ENCODE measurements at places on chromosomes 5 and 9.

DNA sequence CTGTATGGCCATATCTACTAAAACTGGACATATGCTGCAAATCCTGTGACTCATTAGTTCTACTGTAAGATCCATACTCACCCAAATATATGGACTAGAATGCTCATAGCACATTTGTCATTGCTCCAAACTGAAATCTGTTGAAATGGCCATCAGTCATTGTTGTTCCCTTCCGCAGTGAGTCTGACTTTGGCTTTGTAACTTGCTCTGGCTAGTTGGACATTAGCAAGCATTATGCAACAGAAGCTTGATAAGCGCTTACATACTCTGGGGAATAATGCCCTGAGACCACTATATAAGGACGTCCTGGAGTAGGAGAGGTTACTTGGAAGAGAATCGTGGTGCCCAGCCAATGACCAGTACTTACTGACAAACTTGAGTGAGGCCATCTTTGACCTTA, 9.0 kb downstream of the KIAA1958 start:
- no peak for DNase-seq

GRCh38 chr5:133663397-133664054, 51.2 kb upstream of the FSTL4 start:
- DNase-seq: no peak

- DNase-seq: peak; percentile 13
Measured at GRCh38 chr5:107570805-107571531, 99.8 kb downstream of the EFNA5 start.

- no peak for DNase-seq
Measured at GRCh38 chr5:77867914-77868313, 91.8 kb upstream of the TBCA start.

GRCh38 chr9:36136894-36137391, 410 bp downstream of the GLIPR2 start:
- no peak for DNase-seq

DNA sequence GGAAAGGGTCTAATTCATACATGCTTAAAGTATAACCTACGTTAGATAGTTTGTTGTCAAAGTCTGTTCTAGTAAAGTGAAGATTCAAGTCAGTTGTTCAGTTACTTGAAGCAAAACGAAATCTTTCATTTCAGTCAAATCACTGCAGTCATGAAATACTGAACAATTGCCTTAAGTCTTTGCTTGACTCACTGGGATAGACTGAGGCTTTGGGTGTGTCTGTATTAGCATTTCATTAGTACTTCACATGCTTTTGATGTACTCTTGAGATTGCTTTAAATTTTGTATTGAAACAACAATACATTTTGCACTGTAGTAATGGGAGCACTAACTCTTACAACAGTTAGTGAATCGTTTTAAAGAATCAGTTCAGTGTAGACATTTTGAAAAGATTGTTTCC, 4.0 kb upstream of the CMYA5 start:
- no peak for DNase-seq

DNA sequence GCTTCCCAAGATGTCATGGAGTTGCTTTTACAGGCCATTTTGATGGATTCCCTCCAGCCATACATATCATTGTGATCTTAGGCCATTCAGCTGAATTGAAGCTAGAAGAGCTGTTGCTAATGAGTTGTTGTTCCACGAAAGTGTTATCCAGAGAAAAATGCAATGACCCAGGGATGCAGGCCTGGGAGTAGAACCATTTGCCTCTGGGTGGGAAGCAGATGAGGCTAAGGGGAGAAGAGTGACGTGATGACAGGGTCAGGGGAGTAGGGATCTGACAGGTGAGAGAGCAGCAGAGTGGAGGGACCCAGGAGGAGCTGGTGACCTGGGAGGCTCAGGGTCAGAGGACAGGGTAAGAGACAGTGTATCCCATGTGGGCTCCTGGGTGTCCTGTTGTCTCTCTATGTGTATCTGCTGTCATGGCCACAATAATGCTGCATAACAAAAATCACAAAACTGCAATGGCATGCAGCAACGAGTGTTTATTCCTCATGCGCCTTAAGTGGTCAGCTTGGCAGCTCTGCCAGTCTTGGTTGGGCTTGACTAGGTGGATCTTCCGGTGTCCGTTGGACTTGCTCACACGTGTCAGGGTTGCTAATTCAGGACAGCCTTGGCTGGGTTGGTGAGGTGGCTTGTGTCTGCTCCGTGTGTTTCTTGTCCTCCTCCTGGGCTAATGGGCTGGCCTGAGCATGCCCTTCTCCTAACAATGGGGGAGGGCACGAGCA, 90.6 kb downstream of the LIFR start:
- no peak for DNase-seq

DNA sequence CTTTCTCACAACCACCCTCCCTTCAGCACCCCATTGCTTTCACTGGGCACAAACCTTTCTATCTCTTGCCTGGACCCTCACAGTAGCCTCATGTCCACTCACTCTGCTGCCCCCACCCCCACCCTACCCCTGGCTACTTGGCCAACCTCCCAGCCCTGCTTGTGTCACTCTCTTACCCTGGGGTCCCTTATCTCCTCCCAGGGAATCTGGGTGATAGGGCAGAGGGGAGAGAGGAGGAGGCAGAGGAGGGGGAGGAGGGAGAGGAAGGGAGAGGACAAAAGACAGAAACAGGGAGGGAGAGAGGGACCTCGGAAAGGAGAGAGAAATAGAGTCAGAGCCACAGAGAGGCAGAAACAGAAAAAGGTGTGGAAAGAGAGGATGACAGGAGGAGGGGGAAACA, 25.0 kb upstream of the KIF12 start:
- DNase-seq: no peak

GRCh38 chr9:103431809-103432208, 436.7 kb downstream of the CYLC2 start:
- no peak for DNase-seq

GRCh38 chr5:168357876-168358275, 66.4 kb downstream of the WWC1 start:
- no peak for DNase-seq

DNA sequence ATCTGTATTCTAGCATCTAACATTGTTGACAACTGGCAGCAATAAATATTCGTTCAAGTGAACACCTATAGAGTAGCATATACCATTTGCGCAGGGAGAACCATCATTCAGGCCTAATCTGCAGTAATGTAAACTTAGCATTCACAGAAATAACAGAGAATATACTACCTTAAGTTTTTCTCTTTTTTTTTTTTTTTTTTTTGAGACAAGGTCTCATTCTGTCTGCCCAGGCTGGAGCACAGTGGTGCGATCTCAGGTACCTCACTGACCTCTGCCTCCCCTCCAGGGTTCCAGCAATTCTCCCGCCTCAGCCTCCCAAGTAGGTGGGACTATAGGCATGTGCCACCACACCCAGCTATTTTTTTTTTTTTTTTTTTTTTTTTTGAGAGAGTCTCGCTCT, 12.1 kb downstream of the UBAP2 start:
- no peak for DNase-seq

- no peak for DNase-seq
Measured at GRCh38 chr9:19342947-19343346, 37.1 kb downstream of the RPS6 start.

DNA sequence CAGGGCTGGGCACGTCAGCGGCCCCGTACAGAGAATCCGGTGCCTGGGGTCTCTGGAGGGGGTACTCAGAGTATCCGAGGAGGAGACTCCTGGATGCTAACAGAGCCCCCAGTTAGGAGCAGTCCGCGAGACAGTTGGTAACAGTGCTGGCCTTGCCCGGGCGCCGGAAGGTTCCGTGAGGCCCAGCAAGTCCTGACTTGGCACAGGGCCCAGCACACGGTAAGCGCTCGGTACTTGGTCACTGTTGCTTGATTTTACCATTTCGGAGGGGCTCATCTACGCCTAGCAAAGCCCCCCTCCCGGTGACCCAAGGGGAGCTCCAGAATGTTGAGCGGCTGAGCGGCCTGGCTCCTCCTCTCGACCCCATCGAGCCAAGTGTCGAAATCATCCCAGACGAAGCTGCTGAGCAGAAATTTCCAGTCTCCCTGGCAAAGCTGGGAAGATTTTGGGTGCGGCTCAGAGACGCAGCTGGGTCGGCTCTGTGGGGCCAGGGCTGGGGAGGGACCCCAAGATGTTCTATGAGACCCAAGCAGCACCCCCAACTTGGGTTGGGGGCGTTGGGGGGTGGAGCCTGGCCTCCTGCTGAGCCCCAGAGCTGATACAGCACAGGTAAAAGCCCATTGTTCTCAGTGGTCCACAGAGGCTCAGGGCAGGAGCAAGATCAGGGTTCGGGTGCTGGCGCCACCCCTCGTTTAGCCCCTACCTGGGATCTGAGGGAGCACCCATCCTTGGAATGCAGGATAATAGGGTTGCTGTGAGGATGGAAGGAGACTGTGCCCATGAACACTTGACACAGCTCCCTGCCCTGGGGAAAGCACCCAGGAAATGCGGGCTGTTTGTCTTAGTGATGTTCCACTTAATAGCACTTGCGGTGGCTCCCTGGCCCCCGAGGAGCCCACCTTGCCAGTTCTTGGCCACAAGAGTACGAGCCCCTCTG, 137.2 kb downstream of the C9orf50 start:
- peak; percentile 37 for DNase-seq

DNA sequence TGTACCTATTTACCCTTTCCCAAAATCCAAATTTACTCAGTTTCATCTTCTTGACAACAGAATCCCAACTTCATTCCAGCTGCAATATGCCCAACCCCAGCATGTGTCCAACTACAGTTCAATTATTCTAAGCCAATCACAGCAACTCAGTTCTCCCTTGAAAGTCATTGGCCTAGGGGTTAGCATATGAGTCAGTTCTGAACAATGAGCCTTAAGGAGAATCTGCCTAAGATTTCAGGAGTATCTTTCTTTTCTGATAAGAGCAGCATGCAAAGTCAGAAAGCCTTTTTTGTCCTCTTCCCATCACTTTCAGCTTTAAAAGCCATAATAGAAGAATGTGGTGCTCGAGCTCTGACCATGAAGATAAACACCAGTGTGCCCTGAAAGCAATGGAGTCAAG, 44.4 kb upstream of the RASGRF2 start:
- DNase-seq: no peak

- DNase-seq: no peak
Measured at GRCh38 chr5:82095536-82095935, 123.7 kb downstream of the ATG10 start.

DNA sequence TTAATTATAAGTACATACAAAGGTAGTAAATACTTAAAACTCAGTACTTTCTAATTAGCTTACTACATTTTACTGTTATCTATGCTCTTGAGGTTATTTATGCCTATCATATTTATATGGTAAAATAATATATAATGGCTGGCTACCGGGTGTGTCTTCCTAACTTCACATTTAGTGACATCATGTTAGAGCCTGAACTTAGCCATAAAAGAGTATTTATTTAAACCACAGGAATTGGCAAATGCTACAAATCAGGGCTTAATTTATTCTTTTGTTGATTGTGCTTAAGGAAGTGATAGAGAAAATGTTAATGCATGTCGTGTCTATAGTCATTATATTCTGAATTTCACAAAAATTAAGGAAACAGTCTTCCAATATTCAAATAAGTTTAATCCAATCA, 73.1 kb downstream of the NDUFAF2 start:
- no peak for DNase-seq

DNA sequence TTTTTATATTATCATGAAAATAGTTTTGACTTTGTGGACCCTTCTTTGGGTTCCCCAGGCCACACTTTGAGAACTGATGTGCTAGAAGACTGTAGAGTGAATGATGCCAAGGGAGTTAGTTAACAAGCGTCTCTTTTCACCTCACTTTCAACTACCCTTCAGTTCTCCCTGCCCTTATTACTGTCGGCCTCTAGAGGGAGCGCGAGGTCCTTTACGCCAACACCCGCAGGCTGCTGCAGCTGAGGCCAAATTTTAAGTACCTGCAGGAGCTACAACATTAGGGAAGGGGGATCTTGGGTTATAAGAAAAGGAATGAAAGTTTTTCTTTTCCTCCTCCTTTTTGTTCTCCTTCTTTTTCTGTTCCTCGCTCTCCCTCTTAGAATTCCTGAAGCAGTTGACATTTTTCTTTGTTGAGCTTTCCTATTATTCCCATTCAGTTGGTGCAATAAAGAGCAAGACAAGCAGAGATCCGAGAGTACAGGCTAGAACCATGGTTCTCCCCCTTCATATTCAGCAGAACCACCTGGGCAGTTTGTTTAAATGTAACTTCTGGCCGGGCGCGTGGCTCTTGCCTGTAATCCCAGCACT, 84.0 kb downstream of the ZFAND5 start:
- DNase-seq: peak; percentile 72

DNA sequence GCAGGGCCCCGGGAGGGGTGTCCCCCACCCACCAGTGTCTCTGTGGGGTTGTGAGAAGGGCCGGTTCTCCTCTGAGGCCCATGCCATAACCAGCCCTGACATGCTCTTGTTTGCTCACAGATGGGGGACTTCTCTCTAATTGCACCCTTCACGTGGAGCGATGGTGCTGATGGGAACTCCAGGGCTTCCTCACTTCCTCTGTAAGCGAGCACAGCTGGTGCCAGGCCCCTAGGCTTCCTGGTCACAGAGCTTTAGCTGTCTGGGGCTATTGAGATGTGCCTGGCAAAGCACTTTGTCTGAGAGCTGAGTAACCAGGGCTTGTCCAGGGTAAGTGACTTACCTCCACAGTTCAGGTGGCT, 36.4 kb downstream of the PHF2 start:
- no peak for DNase-seq

GRCh38 chr9:72315089-72315509, 49.9 kb downstream of the ZFAND5 start:
- DNase-seq: no peak

GRCh38 chr5:127256886-127257597, 33.6 kb upstream of the MEGF10 start:
- no peak for DNase-seq

DNA sequence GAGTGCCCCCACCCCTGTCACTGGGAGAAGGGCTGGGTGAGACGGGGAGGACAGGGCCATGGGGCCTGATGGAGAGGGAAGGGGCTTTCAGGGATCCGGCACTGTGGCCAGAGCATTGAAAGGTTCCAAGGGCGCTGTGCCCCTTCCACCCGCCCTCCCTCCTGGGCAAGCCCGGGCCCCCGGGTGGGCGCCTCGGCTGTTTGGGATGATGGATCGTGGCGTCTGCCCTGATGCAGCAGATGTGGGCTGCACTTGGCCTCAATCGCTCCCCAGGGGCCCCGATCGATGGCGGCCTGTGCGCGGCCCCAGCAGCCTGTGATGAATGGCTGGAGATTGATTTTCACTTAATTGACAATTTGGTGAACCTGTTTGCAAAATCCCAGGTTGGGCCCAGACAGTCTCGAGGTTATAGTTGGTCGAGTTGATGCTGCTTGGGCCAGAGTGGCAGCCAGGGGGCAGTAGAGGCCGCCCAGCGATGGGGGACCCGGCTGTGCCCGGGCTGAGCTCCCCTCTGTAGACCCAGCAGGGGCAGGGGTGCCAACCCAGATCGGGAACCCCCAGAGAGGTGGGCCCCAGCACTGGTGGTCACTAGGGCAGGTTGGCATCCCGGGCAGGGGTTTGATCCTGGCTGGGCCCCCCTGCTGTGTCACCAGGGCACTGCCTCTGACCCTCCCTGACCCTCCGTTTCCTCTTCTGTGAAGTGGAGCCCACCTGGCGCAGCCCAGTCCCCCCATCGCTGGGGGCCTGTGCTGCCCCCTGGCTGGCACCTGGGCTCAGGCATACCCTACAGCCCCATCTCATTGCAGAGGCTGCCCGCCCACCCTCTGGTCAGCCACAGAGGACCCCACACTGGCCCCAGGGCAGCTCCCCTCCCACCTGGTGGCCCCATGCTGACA, 34.7 kb downstream of the LHX3 start:
- peak; percentile 53 for DNase-seq

Data from activated naive CD4-positive, alpha-beta T cell treated with Interleukin-2 at 50 U/mL for 16 hours (primary cell).